Ascending aorta (tissue), 2 donors: ENCODE measurements at places on chromosomes 4 and X.
A peak's percentile ranks its signal among the peaks of the same experiment; 100 is the strongest.

DNA sequence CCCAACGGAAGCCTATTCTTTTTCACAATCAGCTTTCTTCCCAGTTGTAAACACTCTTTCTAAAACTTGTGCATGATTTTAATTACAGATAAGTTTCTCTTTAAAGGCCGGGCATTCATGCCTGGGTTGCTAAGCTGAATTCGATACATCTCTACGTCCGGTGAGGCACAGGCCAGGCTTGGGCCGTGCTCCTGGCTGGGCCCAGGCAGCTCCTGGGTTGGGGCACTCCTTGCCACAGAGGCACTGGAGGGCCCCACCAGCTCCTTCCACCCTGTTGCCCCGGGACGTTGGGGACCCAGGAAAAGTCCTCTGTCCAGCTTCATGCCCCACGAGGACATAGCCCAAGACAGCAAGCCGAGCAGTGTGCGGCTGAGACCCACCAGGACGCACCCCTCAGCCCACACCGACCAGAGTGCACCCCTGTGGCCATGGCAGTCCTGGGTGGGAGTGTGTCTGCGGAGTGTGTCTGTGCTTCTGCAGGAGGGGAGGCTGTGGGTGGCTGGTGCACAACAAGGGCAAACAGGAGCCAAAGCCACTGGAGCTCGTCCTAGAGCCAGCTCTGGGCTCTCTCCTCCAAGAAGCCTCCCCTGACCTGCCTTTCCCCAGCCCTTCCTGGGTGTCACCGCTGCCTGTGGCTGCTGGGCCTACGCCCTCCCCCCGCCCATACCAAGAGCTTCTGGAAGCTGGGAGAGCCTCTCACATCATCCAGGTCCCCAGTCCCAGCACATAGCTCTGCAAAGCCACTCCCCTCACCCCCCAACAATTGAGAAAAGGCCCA, 128.0 kb upstream of the NKX1-1 start:
- DNase-seq: no peak

DNA sequence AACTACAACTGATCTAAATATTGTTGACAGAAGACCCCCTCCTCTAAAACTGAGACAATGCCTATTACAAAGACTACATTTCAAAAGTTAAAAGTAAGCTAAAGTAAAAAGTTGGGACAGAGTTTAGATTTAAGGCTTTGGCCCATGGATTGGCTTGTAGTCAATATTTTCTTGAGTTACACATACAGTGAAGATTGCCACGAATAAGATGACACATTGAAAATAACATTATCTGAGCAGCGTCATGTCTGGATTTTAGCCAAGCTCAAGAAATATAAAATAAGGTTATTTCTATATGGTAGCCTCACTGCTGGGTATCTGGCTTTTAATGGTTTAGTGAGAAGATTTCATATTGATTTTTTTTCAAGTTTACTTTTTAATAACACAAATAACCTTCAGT, 266.2 kb upstream of the LDB2 start:
- DNase-seq: no peak

DNA sequence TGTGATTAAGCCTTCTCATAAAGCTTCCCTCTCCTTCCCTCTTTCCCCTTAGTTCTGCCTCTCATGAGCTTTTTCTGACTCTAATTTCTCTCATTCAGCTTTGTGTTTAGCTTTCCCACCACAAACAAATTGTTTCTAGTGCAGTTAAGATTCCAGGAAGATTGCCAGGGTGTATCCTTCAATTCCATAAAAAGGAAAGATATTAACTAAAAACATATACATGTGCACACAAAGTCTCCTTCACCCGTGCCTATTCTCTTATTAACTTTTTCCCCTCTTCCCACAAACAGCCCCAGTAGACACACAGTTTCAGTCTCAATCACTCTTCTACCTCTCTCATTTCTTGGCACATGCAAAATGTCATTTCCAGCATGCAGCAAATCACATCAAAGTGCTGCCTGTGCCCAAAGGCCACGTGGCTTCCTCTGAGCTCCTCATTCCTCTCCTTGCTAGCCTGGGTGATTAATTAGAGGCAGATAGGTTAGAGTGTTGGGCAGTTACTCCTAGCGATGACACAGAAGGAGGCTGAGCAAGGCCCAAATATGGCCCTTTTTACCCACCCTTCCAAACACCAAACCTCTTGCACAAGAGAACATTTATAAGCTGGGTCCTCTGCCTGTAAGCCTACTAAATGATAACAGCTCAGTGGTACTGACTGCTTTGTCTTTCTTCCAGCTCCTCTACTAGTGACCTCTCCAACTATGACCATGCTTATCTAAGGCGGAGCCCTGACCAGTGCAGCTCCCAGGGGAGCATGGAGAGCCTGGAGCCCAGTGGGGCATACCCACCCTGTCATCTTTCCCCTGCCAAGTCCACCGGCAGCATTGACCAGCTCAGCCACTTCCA, 159.6 kb downstream of the SOWAHB start:
- DNase-seq: peak; percentile 27

GRCh38 chrX:134880866-134881265, 109.9 kb upstream of the SMIM10 start:
- no peak for DNase-seq

- DNase-seq: no peak
Measured at GRCh38 chr4:53732661-53733060, 141.4 kb upstream of the LNX1 start.

DNA sequence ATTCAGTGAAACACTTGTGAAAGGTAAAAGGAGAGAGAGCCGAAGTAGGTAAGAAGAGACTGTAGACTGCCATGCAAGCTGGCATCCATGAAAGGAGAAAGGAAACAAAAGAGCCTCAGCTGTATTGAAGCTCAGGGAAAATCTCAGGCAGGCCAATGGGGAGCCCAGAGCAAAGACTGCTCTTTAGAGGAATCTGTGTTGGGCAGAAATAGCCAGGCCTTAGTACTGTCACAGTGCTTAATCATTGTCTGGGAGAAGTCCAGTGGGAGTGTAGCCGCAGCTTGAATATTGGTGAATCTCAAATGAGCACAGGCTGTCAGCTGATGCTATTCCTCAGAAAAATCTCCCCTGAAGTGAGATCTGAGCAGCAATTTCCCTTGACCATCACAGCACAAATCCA, 27.6 kb downstream of the CYLC1 start:
- no peak for DNase-seq

DNA sequence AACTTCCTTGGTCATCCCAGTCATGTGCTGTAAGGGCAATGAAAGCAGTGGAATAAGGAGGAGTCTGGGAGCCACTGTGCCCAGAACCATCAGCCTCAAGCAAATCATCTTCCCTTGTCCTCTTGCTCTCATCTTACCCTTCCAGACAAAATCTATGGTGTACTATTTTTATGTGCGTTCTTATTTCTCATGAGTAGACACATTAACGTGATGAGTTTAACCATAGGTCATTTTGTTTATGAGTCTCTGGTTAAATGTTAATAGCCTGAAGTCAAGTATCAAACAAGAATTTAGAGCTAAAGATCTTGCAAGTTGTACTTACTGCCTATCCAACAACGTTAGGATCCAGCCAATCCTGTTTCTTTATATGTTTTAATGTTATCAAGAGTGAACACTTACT, 495.3 kb downstream of the SPRY1 start:
- no peak for DNase-seq

- DNase-seq: no peak
Measured at GRCh38 chrX:37785569-37785968, 5.7 kb downstream of the CYBB start.

DNA sequence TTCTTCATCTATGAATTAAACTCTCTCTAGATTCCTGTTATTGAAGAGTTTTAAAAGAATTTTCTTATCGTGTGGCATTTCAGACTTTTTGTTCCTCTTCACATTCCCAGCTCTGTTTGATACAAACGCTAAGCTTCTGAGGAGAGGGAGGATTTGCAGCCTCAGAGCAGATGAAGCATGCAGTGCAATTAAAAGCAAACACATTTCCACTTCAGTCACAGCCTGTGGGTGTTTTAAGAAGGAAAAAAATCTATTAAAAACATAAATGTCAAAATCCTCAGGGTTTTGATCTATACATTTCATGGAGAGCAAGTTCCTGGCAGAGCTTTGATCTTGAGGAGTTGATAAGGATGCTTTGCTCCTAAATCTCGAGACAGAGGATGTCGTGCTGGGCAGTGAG, 442.4 kb upstream of the BOD1L1 start:
- DNase-seq: no peak

- DNase-seq: no peak
Measured at GRCh38 chr4:164293203-164293602, 460.7 kb upstream of the SMIM31 start.

- no peak for DNase-seq
Measured at GRCh38 chr4:68299492-68300457, 50.1 kb downstream of the YTHDC1 start.

GRCh38 chr4:111434586-111434985, 710.7 kb upstream of the FAM241A start:
- DNase-seq: no peak

GRCh38 chr4:183834252-183834651, 70.9 kb upstream of the STOX2 start:
- no peak for DNase-seq

DNA sequence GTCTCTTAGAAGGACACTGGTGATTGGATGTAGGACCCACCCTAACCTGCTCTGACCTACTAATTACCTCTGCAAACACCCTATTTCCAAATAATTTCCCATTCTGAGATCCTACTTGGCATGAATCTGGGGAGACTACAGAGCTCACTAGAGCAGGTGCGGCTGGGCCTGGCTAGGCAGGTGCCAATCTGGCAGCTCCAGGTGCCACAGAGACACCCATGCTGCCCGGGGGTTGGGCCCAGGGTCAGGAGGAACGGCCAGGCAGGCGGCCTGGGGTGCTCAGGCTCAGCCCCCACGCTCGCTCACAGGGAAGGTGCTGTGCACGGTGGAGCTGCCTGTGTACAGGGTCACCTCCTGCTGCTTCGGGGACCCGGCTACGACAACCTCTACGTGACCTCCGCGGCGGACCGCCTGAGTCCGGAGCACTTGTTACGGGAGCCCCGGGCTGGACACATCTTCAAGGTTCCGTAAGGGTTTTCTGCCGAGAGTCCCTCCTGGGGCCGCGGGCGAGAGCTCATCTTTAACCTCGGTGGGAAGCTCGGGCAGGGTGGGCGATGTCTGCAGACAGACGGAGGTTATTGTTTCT, 26.5 kb upstream of the PLCXD1 start:
- no peak for DNase-seq
